ENCODE measurements at places on chromosomes 6 and 20. TPM values are rescaled to one million over a fixed set of nuclear protein-coding genes. Genes with fewer than 3 reads are reported as not detected.

The ETV7 gene
- total RNA-seq, result not detected

The VGLL2 gene
- not detected for total RNA-seq

The B3GALT4 gene
- 2.7 TPM for total RNA-seq

The SLC32A1 gene
- not detected for total RNA-seq

The CDC40 gene
- total RNA-seq, result 21.1 TPM
